ENCODE measurements at places on chromosomes 2 and 18. TPM values are rescaled to one million over a fixed set of nuclear protein-coding genes. Genes with fewer than 3 reads are reported as not detected.

Gene HS6ST1
- total RNA-seq: 64.5 TPM

- no peaks in the 10 kb centered on the region for H3K27me3 ChIP-seq
- H3K27ac ChIP-seq: no peak overlapping the region
- no peaks in the 10 kb centered on the region for H3K4me1 ChIP-seq
- no peak overlapping the region for H3K4me3 ChIP-seq
Measured at GRCh38 chr2:188046437-188046836, 245.2 kb upstream of the GULP1 start.

DNA sequence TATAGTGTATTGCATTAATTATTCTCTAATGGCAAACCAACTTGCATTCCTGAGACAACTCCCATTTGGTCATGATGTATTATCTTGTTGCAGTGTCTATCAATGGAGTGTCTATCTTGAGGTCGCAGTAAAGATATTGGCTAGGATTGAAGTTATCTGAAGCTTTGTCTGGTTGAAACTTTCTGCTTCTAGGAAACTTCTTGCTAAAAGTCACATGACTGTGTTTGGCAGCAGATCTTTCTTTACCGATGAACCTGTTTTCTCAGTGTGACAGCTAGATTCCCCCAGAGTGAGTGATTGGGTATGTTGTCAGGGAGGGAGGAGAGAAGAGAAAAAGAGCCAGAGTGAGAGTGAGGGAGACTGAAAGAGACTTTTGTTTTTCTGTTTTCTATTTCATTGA lies 119.6 kb downstream of the QPCT start:
- H3K4me3 ChIP-seq: no peak overlapping the region
- H3K27ac ChIP-seq: no peak overlapping the region
- no peaks in the 10 kb centered on the region for H3K27me3 ChIP-seq

GRCh38 chr2:88184762-88185161 lies 14.6 kb downstream of the THNSL2 start:
- H3K27ac ChIP-seq: no peak overlapping the region
- H3K4me1 ChIP-seq: peaks cover 3% of the 10 kb centered on the region
- no peak overlapping the region for H3K4me3 ChIP-seq
- H3K27me3 ChIP-seq: peaks cover under 1% of the 10 kb centered on the region
- no peak for DNase-seq

- no peak overlapping the region for H3K4me3 ChIP-seq
- no peaks in the 10 kb centered on the region for H3K27me3 ChIP-seq
- no peak for DNase-seq
- H3K27ac ChIP-seq: no peak overlapping the region
- H3K36me3 ChIP-seq: no peaks in the 10 kb centered on the region
Measured at GRCh38 chr2:154814856-154815255, 116.4 kb downstream of the KCNJ3 start.

Gene PAX8
- total RNA-seq: 0.32 TPM

Gene PKDCC
- total RNA-seq: 4.1 TPM

DNA sequence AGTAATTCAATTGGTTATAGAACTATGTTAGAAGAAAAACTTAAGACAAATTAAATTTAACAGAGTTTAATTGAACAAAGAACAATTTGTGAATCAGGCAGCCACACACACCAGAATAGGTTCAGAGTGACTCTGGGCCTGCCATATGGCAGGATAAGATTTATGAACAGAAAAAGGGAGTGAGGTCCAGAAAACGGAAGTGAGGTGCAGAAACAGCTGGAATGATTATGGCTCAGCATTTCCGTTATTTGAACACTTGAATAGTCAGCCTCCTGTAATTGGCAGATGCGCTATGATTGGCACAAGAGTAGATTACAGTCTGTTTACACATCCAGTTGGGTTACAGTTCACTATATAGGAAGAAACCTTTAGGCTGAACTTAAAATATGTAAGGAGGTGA lies 99.0 kb downstream of the MBD2 start:
- H3K4me3 ChIP-seq: no peak overlapping the region
- no peaks in the 10 kb centered on the region for H3K36me3 ChIP-seq
- no peak for DNase-seq
- H3K27me3 ChIP-seq: no peaks in the 10 kb centered on the region
- no peak overlapping the region for H3K27ac ChIP-seq
- no peaks in the 10 kb centered on the region for H3K4me1 ChIP-seq

Gene TACR1
- 0.04 TPM for total RNA-seq

Gene CHRND
- total RNA-seq: not detected

Gene ACTG2
- 110 TPM for total RNA-seq

Gene SERPINB3
- 668 TPM for total RNA-seq

- no peaks in the 10 kb centered on the region for H3K27me3 ChIP-seq
- no peak overlapping the region for H3K4me3 ChIP-seq
- H3K4me1 ChIP-seq: peaks cover 7% of the 10 kb centered on the region
- DNase-seq: no peak
- no peaks in the 10 kb centered on the region for H3K36me3 ChIP-seq
Measured at GRCh38 chr2:47490406-47490805, 87.5 kb downstream of the MSH2 start.

GRCh38 chr2:78780864-78781583 lies 244.5 kb upstream of the REG3G start:
- H3K36me3 ChIP-seq: no peaks in the 10 kb centered on the region
- H3K27me3 ChIP-seq: no peaks in the 10 kb centered on the region
- no peak overlapping the region for H3K27ac ChIP-seq
- peak overlapping the region; percentile 16 for H3K4me3 ChIP-seq

- H3K4me3 ChIP-seq: no peak overlapping the region
- no peaks in the 10 kb centered on the region for H3K4me1 ChIP-seq
- H3K27me3 ChIP-seq: no peaks in the 10 kb centered on the region
Measured at GRCh38 chr2:17107151-17107550, 411.1 kb downstream of the RAD51AP2 start.

Gene EGR4
- total RNA-seq: not detected

Gene ANO7
- total RNA-seq: not detected

DNA sequence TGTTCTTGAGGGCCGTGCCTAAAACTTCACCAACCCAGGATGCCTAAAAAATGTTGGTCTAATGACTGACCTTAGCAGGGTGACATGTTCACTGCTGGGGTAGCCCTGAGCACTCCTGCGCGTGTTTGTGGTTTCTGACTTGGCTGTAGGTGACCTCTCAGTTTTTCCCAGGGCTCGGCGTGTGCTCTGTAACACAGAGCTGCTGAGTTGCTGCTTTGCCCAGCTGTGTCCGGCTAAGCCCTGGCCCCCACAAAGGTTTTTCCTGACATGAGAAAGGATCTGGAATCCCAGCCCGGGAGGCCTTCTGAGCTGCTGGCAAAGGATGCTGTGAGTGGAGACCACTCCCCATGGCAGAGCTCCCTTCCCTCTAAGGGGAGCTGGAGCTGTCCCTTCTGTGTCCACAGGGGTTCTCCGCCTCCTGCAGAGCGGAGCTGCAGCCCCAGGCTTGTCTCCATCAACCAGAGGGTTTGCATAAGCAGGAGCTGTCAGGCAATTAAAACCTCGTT lies 52.7 kb downstream of the CRIM1 start:
- H3K36me3 ChIP-seq: no peaks in the 10 kb centered on the region
- H3K4me1 ChIP-seq: peaks cover 10% of the 10 kb centered on the region
- peak overlapping the region; percentile 77 for H3K27ac ChIP-seq
- no peaks in the 10 kb centered on the region for H3K27me3 ChIP-seq

DNA sequence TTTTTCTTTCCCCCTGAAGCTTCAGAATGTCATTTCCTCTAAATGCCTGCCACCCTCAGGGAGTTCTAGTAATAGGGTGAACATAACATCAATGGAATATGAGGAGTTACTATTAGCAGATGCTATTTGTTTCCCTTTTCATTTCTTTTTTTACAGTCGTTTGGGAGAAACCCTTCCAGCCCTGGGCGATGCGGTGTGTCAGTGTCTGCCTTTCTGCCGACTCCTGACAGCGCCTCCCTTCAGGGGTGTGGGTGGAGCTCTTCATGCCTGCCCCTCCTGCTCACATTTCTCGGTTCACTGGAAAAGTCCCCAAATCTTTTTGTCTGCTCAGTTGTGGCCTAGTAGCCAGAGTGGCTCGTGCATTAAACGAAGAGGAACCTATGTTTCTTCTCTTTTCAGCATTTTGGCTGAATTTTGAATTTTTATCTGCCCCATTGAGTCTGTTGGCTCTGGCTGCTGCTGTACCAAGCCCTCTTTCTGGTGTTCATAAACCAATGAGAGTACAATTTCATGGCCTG lies 72.3 kb downstream of the FMNL2 start:
- no peaks in the 10 kb centered on the region for H3K36me3 ChIP-seq
- no peak for DNase-seq
- H3K4me1 ChIP-seq: peaks cover 69% of the 10 kb centered on the region

Gene NDC80
- 4.0 TPM for total RNA-seq

Gene CD226
- 0.79 TPM for total RNA-seq

GRCh38 chr18:48294899-48295585 lies 114.1 kb downstream of the ZBTB7C start:
- peaks cover 20% of the 10 kb centered on the region for H3K4me1 ChIP-seq
- no peak overlapping the region for H3K27ac ChIP-seq
- H3K27me3 ChIP-seq: no peaks in the 10 kb centered on the region
- no peak overlapping the region for H3K4me3 ChIP-seq

DNA sequence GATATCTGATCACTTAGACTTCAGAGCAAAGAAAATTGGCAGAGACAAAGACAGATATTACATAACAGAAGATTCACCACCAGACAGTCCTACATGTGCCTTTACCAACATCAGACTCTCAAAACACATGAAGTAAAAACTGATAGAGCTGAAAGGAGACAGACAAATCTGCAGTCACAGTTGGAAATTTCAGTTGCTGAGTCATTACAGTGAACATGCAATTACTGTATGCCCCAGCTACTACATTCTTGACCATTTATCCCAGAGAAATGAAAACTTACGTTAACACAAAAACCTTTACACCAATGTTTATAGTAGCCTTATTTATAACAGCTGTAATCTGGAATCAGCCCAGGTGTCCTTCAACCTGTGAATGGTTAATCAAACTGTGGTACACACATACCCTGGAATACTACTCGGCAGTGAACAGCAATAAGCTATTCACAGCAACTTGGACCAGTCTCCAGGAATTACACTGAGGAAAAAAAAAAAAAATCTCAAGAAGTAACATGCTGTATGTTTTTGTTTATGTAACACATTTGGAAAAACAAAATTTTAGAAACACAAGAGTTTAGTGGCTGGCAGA lies 7.5 kb upstream of the SCLY start:
- H3K36me3 ChIP-seq: no peaks in the 10 kb centered on the region
- H3K4me3 ChIP-seq: no peak overlapping the region

GRCh38 chr2:70823249-70823648 lies 2.9 kb upstream of the CLEC4F start:
- H3K4me3 ChIP-seq: no peak overlapping the region
- no peaks in the 10 kb centered on the region for H3K4me1 ChIP-seq
- no peak for DNase-seq
- H3K27ac ChIP-seq: no peak overlapping the region
- no peaks in the 10 kb centered on the region for H3K27me3 ChIP-seq
- no peaks in the 10 kb centered on the region for H3K36me3 ChIP-seq

- no peaks in the 10 kb centered on the region for H3K27me3 ChIP-seq
- H3K4me1 ChIP-seq: peaks cover 9% of the 10 kb centered on the region
- no peaks in the 10 kb centered on the region for H3K36me3 ChIP-seq
- DNase-seq: no peak
- no peak overlapping the region for H3K4me3 ChIP-seq
- no peak overlapping the region for H3K27ac ChIP-seq
Measured at GRCh38 chr2:150599889-150600288, 112.4 kb upstream of the RND3 start.

GRCh38 chr2:181464966-181465365 lies 7.8 kb downstream of the ITGA4 start:
- H3K27ac ChIP-seq: no peak overlapping the region
- H3K4me3 ChIP-seq: no peak overlapping the region
- H3K4me1 ChIP-seq: no peaks in the 10 kb centered on the region
- H3K36me3 ChIP-seq: no peaks in the 10 kb centered on the region
- H3K27me3 ChIP-seq: no peaks in the 10 kb centered on the region

DNA sequence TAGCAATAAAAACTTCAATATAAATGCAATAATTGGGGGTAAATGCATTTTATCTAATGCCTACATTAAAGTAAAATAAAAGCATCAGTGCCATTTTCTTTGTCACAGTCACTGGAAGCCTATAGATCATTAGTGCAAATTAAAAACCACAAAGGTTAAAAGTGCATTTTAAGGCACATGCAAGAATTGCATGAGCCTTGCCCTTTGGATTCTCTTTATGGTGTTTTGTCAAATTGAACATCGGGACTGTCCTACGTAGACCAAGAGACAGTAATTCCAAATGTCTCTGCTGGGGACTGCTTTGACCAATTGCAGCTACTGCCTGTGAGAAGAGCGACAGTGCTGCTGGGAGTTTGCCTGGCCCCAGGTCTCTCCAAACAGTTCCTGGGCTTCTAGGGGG lies 130.3 kb upstream of the SATB2 start:
- no peak overlapping the region for H3K27ac ChIP-seq
- no peaks in the 10 kb centered on the region for H3K36me3 ChIP-seq
- DNase-seq: no peak
- H3K4me3 ChIP-seq: no peak overlapping the region
- no peaks in the 10 kb centered on the region for H3K4me1 ChIP-seq

DNA sequence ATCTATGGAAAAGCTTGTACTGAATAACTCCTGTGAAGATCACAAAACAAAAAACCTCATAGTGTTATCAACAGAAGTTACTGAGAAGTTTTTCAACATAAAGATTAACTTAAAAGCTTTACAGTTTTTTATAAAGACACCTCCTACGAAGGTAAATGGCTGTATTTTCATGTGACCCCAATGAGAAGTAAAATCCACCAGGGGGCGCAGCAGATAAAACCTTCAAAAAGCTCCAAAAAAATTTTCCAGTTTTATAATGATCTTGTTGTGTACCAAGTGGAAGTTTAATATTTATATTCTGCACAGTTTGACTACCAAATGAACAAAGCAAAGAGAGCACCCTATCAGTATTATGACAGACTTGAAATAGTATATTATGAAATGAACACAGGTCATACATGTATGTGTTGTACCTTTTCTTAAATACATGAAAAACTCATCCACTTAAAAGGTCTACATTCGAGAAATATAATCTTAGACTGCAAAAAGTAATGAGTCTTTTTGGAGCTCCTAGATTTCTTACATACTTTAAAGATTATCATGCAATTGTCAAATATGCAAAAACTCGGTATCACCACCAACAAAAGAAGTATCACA lies 38.5 kb downstream of the PNO1 start:
- H3K27ac ChIP-seq: no peak overlapping the region
- H3K4me1 ChIP-seq: peaks cover 20% of the 10 kb centered on the region
- no peak overlapping the region for H3K4me3 ChIP-seq
- H3K36me3 ChIP-seq: no peaks in the 10 kb centered on the region

Gene ARMC9
- total RNA-seq: 3.0 TPM

Gene CCDC85A
- total RNA-seq: 0.42 TPM

DNA sequence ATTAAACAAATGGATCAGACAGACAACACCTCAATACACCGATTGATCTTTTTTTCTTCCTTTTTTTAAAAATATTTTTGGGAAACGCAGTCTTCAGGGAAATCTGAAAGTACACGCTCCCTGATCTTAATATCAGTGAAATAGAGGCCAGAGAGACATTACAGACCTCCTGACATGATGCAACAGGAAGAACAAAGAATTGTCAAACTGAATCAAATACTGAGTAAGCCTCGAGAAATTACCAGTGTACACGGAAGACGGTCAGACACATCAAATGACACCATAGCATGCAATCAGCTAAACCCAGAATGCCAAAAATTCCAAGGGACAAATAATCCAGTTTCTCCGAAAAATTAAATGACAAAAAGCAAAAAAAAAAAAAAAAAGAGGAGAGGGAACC lies 80.2 kb upstream of the NFU1 start:
- no peak for DNase-seq
- H3K27me3 ChIP-seq: no peaks in the 10 kb centered on the region
- no peak overlapping the region for H3K27ac ChIP-seq
- H3K36me3 ChIP-seq: peaks cover 21% of the 10 kb centered on the region

- peaks cover 36% of the 10 kb centered on the region for H3K4me1 ChIP-seq
- peak within 1 kb of the TSS; percentile 90 for H3K27ac ChIP-seq
- H3K27me3 ChIP-seq: no peaks in the 10 kb centered on the region
- no peaks in the 10 kb centered on the region for H3K36me3 ChIP-seq
- peak within 1 kb of the TSS; percentile 72 for H3K4me3 ChIP-seq
Measured at GRCh38 chr18:48408727-48409590, at the start of gene ZBTB7C. ZBTB7C (minus strand) TSS chr18:48409383.

Gene MC5R
- not detected for total RNA-seq
